CD4-positive, alpha-beta memory T cell (primary cell): ENCODE measurements at places on chromosomes 6 and 20. TPM values are rescaled to one million over a fixed set of nuclear protein-coding genes. Genes with fewer than 3 reads are reported as not detected.

Gene RAET1E
- total RNA-seq: not detected

Gene HCK
- total RNA-seq: 1.0 TPM

GRCh38 chr6:357791-358341 lies 33.7 kb upstream of the IRF4 start:
- no peak for DNase-seq

- DNase-seq: no peak
Observed at GRCh38 chr6:107714104-107714503, 110.0 kb downstream of the SCML4 start.

DNA sequence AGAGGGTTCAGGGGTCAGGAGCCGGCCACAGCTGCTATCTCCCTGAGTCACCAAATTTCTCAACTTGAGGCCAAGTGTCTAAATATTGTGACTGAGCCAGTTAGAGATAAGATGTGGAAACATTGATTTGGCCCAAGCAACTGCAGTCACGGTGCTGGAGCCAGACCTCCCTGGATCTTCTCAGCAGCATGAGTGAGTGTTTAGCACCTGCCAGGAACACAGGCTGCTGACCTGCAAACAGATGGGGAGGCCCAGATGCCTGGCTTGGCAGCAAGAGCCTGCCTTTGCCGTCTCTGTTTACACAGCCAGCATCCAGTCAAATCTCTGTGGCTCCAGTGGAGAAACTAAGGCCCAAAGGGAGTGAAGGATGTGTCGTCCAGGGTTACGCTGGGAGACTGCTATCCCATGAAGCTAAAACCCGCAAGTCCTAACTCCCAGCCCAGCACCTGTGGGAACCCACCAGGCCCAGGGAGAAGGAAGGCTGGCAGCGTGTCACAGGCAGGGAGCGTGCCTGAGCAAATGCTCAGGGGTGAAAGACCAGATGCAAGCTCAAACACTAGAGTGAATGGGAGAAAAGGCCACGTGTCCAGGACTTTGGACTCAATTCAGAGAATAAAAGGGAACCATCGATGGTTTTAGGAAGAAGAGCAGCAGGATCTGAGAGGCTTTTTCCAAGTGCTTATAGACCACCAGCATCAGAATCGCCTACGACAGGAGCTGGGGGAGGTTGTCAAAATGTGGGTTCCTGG lies 15.9 kb upstream of the PTGIS start:
- DNase-seq: no peak

Gene FAM120B
- 46.8 TPM for total RNA-seq

Gene CALHM6
- 2.4 TPM for total RNA-seq

DNA sequence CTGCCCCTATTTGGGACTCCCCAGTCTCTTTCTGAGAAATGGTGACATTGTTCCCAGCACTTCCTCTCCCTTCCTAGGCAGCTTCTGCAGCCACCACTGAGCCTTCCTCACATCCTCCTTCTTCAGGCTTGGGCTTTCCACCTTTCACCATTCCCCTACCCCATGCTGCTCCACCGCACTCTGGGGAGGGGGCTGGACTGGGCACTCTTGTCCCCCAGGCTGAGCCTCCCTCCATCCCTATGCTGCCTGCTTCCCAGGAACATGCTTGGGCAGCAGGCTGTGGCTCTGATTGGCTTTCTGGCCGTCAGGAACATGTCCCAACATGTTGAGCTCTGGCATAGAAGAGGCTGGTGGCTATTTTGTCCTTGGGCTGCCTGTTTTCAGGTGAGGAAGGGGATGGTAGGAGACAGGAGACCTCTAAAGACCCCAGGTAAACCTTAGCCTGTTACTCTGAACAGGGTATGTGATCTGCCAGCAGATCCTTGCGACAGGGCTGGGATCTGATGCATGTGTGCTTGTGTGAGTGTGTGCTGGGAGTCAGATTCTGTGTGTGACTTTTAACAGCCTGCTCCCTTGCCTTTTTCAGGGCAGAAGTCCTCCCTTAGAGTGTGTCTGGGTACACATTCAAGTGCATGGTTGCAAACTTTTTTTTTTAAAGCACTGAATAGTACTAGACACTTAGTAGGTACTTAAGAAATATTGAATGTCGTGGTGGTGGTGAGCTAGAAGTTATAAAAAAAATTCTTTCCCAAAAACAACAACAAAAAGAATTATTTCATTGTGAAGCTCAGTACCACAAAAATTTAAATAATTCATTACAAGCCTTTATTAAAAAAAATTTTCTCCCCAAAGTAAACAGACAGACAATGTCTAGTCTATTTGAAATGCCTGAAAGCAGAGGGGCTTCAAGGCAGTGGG lies 2.1 kb upstream of the CDKN1A start:
- no peak for DNase-seq

GRCh38 chr20:44526129-44526528 lies 4.3 kb upstream of the SERINC3 start:
- no peak for DNase-seq

Gene ZNF512B
- total RNA-seq: 20.7 TPM

DNA sequence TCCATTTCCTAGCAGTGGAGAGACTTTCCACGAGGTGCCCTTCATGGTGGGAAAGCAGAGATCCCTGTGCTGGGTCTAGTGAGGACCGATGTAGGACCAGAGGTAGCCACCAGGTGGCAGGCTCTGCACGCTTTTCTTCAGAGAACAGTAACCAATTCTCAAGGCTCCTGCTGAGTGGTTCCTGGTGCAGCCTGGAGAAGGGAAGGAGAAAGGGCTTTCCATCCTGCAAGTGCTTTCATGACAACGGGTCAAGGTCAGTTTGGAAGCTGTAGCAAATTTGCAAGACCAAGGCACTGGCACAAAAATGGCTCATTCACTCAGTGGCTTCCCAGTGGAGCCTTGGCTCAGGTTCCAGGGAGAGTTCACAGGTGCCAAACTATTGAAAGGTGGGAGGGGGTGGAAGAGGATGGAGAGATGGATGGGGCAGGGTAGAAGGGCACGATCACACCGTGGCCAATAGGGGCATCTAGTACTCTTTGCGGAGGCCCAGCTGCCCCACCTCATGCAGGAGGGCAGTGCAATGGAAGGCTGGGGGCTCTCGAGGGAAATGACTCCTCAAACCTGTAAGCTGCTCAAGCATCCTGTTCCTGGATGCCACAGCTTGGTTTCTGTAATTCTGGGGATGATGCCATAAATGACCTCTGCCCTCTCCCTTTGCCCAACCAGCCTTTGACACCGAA lies 25.5 kb upstream of the KCNK16 start:
- DNase-seq: peak; percentile 32

DNA sequence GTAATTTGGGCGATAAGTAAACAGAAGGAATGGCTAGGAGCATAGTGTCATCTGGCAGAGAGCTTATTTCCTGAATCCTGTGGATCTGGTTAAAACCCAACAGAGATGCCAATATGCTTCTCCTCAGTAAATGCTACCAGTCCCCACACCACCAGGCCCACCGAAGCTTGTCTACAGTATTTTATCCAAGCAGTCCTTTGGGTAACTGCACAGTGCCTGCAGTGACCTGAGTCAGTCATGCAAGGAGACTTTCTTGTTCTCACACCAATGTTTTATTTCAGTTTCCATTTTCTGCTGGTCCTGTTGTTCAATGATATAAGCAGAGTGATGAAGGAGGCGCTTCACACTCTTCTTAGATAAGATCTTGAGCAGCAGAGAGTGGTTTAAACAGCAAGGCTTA lies 326.3 kb downstream of the RIMS1 start:
- no peak for DNase-seq

Gene KCNK15
- total RNA-seq: not detected

Gene TUBB1
- total RNA-seq: not detected

- DNase-seq: no peak
Observed at GRCh38 chr6:57283911-57284455, 33.4 kb upstream of the PRIM2 start.

GRCh38 chr6:3873051-3873450 lies 23.9 kb downstream of the FAM50B start:
- DNase-seq: no peak

Gene CCM2L
- not detected for total RNA-seq

Gene PI3
- total RNA-seq: not detected

DNA sequence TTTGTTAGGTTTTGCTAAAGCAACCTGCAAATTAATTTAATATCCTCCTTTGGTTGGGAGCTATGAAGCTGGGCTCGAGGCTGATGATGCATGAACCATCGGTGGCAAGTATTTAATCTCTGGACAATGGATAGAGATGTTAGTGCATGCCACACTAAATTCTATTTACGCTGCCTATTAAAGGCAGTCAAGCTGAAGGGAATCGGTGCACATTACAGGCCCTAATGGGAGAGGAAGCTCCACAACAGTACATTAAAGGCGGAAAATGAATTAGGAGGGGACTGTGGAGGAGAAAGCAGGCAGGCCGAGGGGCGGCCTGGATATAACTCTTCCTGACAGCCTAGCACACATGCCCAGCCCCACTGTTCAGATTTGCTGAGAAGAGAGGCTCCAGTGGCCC lies 132.4 kb upstream of the MAFB start:
- DNase-seq: no peak

GRCh38 chr20:41046716-41047115 lies 18.1 kb downstream of the TOP1 start:
- no peak for DNase-seq

DNA sequence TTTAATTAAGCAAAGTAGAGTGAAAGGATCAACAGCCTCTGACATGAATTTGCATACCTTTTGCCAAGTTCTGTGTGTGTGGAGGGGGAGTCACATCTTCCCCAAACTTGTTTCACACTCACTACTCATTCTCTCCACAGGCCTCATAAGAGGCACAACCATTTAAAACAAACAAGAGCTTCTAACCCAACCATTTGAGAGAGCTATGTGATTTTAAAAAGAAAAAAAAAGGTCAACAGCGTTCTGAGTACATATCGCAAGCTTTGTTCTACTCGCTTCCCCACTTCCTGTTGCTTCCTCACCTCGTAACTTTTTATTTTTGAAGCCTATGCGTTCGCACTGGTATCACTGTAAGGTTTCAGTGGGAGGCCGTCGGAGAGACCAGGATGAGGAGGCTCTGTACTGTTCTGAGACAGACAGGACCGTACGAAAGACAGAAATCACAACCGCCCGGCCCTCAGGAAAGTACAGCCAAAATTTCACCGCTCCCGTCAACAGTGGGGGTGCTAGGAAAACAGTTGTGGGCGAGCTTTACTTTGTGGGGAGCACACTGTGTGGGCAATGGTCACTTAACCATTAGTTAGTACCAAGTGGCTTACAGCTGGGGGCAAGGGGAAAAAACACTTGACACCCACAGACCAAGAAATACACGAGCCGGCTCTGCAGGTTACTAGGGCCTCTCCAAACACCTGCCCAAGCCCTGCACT lies 61.3 kb downstream of the TRERF1 start:
- peak; percentile 78 for DNase-seq

- peak; percentile 60 for DNase-seq
Observed at GRCh38 chr6:5302995-5303622, 41.8 kb downstream of the FARS2 start.

Gene MAP7
- total RNA-seq: 0.55 TPM

Gene MYBL2
- total RNA-seq: 0.11 TPM
